MCF 10A (cell line): ENCODE measurements at places on chromosomes 4 and X. TPM values are rescaled to one million over a fixed set of nuclear protein-coding genes. Genes with fewer than 3 reads are reported as not detected.
A peak's percentile ranks its signal among the peaks of the same experiment; 100 is the strongest.

Gene ACE2
- total RNA-seq: not detected in 2 replicates

GRCh38 chr4:76681996-76682395, 215.9 kb downstream of the SOWAHB start:
- H3K27me3 ChIP-seq: no peaks in the 10 kb centered on the region
- no peak for DNase-seq
- H3K4me3 ChIP-seq: no peak overlapping the region
- H3K36me3 ChIP-seq: peaks cover 8% of the 10 kb centered on the region

DNA sequence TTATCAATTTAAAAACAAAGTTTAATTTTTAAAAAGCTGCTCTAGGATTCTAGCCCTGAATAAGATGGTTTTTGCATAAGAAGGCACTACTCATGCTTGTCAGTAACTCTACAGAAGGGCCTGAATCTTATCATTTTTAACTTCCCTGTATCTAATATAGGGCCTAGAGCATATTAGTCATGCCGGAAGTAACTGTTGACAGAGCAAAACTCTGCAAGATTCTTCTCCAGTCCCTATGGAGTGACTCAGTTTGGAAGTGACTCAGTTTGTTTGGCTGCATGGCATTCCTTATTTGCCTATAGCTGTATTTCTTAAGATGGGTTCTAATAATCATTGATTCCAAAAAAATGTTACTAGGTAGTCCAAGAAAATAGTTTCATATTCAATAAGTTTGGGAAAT, 431.8 kb upstream of the HTR2C start:
- H3K36me3 ChIP-seq: no peaks in the 10 kb centered on the region
- DNase-seq: peak; percentile 76
- H3K4me3 ChIP-seq: no peak overlapping the region

GRCh38 chrX:150761176-150761818, 68.1 kb downstream of the MTMR1 start:
- H3K36me3 ChIP-seq: peaks cover 44% of the 10 kb centered on the region
- H3K4me1 ChIP-seq: no peaks in the 10 kb centered on the region
- no peak overlapping the region for H3K27ac ChIP-seq
- peaks cover 12% of the 10 kb centered on the region for H3K27me3 ChIP-seq
- no peak for DNase-seq

Gene SPINK2
- total RNA-seq: not detected in 2 replicates

DNA sequence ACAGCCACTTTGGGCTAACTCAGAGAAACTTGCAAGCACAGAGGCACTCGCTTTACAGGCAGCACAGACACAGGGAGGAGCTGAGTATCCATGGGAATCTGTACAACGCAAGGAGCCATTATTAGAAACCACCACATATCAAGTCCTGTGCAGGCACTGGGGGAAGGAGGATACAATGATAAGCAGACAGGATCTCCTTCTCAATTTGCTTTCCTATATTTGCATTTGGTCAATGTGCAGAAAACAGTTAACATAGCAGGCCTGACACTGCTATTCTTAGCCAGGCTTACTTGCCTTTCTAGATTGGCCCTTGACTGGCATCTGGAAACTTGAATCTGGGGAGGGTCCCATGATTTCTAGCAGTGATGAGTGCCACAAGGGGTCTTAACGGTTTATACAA, 65.8 kb downstream of the TEC start:
- no peak overlapping the region for H3K27ac ChIP-seq
- H3K27me3 ChIP-seq: no peaks in the 10 kb centered on the region
- no peaks in the 10 kb centered on the region for H3K36me3 ChIP-seq
- no peaks in the 10 kb centered on the region for H3K4me1 ChIP-seq
- no peak for DNase-seq
- H3K4me3 ChIP-seq: no peak overlapping the region

Gene BTK
- total RNA-seq: not detected in 2 replicates

Gene PCDH11X
- total RNA-seq: 0.05 TPM in 1 of 2 replicates, not detected in the other

DNA sequence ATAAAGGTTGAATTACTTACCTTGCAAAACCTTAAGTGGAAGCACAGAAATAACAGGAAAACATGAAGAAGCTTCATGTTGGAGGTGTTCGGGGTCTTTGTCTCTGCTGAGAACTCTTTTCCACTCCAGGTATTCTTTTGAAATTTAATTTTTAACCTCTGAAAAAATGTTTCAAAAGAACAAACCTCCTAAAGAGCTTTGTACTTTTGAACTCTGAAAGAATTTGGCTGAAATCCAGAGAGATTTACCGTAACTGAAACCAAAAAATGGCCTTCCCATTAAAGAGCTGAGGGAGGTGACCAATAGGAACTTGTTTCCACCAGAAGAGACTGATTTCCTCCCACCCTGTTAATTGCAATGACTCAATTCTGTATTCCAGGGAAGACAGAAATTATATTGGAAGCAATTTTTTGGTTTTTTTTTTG, at the start of gene CFI:
Gene CFI (minus strand): TSS at position 105 of the 425 bp plus-strand sequence. CDS start 28 bp downstream, at position 77.
- H3K27me3 ChIP-seq: no peaks in the 10 kb centered on the region
- peak; percentile 81 for DNase-seq
- no peak within 1 kb of the TSS for H3K4me3 ChIP-seq
- no peak within 1 kb of the TSS for H3K27ac ChIP-seq

- peak overlapping the region; percentile 92 for H3K27ac ChIP-seq
- H3K36me3 ChIP-seq: peaks cover 15% of the 10 kb centered on the region
- H3K27me3 ChIP-seq: no peaks in the 10 kb centered on the region
- H3K4me3 ChIP-seq: peak overlapping the region; percentile 89
- peak; percentile 81 for DNase-seq
These were observed 2.5 kb downstream of the CPEB2 start for GRCh38 chr4:15004739-15005301.

Gene VEGFD
- not detected in 2 replicates for total RNA-seq

DNA sequence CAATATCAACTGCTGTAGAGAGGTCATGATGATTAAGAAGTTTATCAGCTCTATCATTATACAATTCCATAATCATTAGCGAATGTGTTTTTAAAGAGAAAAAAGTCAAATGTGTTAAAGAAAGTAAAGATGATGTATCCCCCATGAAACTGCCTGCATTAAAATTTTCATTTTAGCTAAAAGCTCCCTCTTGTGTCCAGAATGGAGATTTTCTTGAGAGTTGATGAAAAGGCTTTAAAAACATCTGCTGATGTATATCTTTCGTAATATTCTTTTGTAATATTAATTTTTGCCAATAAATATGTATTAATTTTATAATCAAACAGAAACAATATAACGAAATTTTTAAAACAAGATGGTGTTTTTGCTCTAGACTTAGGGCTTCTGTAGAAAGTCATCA, 52.1 kb upstream of the LHFPL1 start:
- DNase-seq: no peak
- no peak overlapping the region for H3K4me3 ChIP-seq
- no peak overlapping the region for H3K27ac ChIP-seq
- H3K36me3 ChIP-seq: no peaks in the 10 kb centered on the region
- peaks cover 94% of the 10 kb centered on the region for H3K27me3 ChIP-seq

Gene UGT2B10
- not detected in 2 replicates for total RNA-seq
